NCI-H1436 (cell line): ENCODE measurements at places on chromosomes 6 and 20.

DNA sequence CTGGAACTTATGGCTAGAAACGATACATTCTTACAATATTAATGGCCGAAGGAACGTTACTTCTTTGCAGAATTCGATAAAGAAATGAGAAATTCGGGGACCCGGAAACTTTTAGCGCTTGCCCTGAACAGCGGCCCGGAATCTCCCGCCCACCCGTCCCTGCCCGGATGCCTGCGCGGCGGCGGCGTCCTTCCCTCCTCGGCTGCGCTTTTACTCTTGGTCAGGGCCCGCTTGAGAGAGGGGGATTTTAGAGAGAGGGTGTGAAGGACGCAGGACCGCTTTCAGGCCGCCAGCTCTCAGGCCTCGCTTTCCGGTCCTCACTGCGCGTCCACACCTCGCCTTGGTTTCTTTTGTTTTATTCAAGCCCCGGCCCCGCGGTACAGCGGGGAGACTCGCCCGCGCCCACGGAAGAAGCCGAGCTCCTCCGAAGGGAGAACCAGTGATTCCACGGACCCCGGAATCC lies 243.7 kb downstream of the ARID1B start:
- DNase-seq, result peak; percentile 57

- DNase-seq, result no peak
These were observed 230.9 kb upstream of the CITED2 start for GRCh38 chr6:139605350-139605749.

DNA sequence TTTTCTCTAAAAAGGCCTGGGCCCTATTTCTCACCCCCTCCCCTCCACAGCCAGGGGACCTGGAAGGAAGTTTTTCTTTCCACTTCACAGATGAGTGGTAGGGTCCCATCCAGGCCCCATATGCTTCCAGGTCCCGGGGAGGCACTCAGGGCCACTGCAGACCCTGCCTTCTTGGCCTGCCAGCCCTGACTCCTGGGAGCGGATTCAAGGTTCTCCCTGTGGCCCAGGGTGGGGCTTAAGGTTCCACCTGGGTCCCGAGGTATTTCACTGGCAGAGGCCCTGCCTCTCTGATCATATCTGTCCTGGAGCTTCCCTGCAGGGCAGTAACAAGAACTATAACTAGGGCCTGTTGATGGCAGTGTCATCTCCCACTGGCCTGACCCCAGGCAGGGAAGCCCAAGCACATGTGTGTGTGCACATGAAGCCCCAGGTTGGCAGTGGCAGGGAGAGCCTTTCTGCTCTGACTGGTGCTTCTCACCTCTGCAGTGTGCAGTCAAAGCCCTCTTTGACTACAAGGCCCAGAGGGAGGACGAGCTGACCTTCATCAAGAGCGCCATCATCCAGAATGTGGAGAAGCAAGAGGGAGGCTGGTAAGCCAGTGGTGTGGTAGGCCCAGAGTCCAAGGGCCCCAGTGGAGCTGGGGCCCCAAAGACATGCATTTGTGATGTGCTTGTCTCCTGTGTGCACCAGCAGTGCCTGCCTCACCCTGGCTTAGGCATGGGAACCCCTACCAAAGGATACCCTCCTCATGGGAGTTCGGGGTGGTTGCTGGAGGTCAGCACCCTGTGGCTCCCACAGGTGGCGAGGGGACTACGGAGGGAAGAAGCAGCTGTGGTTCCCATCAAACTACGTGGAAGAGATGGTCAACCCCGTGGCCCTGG lies 31.2 kb downstream of the PLCG1 start:
- DNase-seq, result no peak

DNA sequence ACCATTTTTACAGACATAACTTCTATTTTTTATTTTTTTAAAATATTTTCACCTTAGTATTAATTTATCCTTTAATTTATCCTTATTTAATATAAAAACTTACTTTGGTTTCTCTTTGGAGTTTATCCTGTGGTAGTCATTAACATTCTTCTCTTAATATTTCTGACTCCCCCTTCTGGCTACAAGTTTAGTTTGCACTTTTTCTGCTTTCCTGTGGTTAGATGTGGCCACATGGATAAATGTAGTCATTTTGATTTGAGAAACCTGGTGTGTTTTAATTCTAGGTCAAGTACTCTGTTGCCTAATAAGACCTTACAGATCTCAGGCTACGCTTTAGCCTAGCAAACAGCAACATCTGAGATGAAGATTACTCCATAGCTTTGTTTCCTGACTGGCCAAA lies 1187.5 kb downstream of the HACE1 start:
- DNase-seq, result no peak

DNA sequence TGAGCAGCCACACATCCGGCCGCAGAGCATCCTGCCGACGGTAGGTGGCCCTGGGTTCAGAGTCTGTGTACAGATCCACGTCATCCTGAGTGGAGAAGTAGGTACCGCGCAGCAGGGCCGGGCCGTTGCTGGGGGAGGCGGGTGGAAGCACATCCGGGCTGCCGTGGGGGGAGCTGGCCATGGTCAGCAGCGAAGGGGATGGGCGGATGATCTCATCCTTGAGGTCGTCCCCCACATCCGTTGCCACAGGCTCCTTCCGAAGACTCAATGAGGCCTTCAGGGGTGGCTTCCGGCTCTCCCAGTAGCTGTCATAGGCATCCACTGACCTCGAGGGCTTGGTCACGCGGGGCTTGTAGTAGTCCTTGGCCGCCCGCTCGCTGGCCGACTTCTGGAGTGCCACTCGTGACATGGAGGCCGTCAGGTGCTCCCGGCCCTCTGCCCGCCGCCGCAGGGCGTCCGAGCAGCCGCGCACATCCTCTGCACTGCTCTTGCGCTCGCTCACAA lies 9.2 kb downstream of the SPATA2 start:
- no peak for DNase-seq

DNA sequence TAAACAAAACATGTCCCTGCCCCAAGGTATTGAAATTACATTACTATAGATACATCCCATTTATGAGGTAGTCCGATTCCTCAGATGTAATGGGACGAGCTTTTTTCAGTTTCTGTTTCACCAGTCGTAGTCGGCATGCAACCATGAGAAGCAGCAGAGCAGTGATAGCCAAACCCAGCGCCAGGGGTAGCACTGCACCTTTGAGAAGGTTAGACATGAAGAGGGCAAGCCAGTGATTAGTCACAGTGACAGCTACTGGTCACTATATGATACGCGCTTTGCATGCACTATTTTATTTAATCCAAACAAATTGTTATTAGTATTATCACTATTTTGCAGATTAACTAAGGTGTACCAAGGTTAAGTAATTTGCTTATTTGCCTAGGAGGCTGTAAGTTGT lies 43.7 kb downstream of the LRP11 start:
- DNase-seq, result no peak

GRCh38 chr6:51283723-51284355 lies 465.2 kb downstream of the TFAP2B start:
- DNase-seq, result no peak

DNA sequence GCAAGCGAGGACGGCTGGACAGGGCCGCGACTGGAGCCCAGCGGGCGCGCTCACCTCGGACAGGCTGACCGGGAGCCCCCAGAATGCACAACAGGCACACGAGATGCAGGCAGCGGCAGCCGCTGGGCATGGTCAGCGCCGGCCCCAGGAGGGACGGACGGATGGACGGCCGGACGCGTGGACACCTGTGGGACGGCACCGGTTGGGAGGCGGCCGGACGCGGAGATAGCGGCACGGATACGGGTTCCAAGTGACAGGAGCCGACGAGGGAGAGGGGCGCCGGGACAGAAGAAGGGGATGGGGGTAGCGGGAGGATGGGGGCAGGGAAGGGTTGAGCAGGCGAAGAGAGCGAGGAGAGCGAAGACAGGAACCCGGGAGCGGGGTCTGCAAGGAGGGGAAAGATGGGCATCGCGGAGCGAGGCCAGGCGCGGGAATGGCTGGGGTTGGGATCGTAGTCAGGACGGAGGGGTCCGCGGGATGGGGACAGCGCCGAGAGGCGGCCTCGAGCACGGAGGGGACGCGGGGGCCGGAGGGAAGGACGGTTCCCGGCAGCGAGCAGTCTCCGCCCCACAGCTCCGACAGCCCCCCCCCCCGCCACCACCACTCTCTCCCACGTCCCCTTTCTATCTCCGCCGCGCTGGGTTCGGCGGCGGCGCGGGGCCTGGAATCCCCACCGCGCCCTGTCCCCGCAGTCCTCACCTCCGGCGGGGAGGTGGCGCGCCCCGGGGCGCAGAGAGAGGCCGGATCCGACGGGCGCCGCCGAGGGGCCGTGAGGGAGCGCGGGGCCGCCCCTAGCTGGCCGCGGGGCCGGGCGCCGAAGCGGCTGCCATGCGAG lies 435 bp downstream of the DLK2 start:
- no peak for DNase-seq

GRCh38 chr6:53038141-53038540 lies 27.1 kb upstream of the FBXO9 start:
- no peak for DNase-seq

DNA sequence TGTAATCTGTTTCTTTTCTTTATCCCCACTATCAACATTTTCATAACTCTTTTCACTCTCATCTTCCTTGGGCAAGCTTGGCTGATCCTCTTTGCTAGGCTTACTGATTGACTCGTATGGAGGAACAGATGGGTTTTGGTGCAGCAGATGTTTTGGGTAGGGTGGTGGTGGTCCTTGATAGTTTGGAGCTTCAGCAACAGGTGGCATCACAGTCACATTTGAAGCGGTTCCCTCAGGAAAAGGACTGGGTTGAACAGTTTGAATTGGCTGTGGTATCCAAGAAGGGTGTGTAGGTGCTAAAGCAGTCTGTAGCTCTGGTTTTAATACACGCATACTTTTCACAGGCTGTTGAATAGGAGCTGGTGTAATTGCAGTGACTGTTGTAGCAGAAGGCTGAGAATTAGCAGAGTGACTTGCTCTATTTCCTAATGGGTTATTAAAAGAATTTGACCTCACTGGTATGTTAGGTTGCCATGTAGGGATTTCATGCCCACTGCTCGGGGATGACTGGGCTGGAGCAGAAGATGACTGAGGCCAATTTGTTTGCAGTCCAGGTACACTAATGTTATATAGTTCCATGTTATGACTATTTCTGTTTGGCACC lies 34.5 kb downstream of the LATS1 start:
- DNase-seq, result no peak

GRCh38 chr6:130629640-130630039 lies 197.6 kb upstream of the SMLR1 start:
- no peak for DNase-seq

DNA sequence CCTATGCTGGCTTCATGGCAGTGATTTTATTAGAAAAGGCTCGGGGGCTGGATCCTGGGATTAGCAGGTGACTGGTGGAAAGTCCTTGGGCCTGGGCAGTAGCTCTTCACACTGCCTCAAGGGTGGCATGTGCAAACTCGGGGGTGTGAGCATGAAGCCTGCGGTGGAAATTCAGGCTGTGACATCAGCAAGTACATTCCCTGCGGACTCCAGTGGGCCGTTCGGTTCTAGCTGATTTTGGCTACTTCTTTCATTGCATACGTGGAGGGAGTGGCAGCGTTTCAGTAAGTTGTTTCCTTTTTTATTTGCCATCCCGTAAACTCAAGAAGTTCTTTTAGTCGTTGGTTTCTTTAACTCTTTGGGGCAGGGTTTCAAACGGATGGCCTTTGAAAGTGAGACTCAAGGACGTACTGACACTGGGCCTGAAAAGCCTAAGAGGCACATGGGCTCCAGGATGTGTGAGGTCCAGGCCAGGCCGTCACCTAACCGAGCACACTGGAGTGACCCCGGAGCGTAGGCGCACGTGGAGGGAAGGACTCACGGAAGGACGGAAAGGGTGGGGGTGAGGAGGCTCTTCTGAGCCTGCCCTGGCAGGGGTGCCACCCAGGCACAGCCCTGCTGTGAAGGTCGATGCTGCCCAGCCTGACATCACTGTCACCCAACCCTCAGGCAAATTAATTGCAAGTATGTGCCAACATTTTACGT lies 104.0 kb upstream of the FRMD1 start:
- no peak for DNase-seq

DNA sequence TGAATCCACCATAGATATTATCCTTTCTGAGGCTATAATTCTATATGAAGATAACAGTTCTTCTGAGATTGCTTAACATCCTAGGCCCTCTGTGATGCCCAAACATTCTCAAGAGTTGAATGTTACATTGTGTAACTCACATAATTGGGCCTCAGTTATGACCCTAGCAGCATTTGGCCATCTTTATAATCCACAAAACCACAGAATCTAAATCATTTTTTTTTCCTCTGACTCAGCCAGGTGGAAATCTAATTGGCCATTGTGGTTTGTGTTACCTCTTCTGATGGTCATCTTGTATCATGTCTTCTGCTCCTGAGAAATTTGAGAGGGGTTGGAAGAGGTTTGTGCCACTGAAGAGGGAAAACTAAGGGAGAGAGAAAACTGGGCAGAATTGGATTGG lies 99.5 kb downstream of the LINC00237 start:
- DNase-seq, result no peak

DNA sequence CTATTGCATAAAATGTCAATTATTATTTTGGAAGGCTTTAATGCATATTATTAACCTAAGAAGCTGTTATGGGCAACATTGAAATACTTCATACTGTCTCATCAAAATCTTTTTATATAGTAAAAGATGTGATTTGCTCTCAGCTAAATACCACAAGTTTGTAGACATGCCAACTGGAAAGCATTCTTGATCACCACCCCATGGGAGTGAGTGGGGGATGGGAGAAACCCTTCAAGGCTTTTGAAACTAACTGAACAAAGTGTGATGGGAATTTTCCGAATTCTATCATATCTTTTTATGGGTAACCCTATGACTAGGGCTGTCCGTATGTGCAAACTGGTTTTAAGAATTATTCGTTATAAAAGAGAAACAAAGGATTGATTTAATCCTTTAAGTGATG lies 377.3 kb upstream of the JAG1 start:
- no peak for DNase-seq

DNA sequence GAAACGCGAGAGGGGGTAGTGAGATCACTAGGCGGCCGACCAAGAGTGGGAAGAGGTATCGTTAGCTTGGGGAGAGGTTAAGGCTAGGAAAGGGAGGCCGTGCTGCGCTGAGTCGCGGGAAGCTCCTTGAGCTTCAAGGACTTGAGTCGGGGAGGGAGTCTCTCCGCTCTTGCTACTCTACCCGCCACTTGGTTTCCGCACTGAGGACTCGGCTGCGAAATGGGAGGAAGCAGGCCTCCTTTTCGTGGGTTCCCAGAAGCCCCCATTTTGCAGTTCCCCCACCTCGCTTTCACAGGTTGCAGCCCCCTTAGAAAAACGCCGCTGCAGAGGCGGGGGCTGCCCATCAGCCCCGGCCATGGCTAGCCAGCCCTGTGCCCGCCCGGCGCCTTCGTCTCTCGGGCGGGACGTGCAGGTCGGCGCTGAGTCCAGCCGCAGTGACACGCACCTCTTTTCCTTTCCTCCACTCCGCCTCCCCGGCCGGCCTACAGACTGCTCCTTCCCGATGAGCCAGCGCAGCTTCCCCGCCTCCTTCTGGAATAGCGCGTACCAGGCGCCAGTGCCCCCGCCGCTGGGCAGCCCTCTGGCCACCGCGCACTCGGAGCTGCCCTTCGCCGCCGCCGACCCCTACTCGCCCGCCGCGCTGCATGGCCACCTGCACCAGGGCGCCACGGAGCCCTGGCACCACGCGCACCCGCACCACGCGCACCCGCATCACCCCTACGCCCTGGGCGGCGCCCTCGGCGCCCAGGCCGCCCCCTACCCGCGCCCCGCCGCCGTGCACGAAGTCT lies 4.9 kb downstream of the VGLL2 start:
- no peak for DNase-seq
